ENCODE measurements at places on chromosomes 5 and 9.

DNA sequence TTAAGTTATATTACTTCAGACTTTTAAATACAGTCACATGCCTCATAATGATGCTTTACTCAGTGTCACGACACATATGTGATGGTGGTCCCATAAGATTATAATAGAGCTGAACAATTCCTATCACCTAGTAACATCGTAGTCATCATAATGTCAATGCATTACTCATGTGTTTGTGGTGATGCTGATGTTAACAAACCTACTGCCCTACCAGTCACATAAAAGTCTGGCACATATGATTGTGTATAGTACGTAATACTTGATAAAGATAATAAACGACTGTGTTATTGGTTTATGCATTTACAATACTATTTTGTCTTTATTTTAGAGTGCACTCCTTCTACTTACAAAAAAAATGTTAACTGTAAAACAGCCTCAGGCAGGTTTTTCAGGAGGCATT lies 103.7 kb downstream of the PAM start:
- peak; percentile 92 for DNase-seq

DNA sequence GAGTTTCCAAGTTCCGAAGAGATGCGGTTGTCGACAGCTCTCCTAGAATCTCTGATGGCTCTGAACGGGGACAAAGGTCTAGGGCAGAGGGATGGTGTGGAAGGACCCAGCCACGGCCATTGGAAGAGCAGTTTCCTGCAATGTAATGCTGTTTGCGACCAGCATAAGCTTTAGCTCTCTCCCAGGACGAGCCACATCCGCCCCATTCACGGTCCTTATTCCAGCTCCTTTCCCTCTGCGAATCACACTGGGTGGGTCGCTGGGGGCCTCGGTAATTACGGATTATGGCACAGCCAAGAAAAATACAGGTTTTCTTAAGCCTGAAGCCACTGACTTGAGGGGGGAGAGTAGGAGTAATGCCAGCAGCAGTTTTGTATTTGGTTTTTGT lies 22.7 kb downstream of the ANXA2R start:
- peak; percentile 66 for DNase-seq

- no peak for DNase-seq
Measured at GRCh38 chr5:13133951-13134350, 810.5 kb downstream of the DNAH5 start.

GRCh38 chr5:71778678-71779276 lies 59.7 kb downstream of the CARTPT start:
- DNase-seq, result peak; percentile 64

- DNase-seq, result peak; percentile 52
Measured at GRCh38 chr5:132501961-132502931, 11.7 kb upstream of the IRF1 start.

DNA sequence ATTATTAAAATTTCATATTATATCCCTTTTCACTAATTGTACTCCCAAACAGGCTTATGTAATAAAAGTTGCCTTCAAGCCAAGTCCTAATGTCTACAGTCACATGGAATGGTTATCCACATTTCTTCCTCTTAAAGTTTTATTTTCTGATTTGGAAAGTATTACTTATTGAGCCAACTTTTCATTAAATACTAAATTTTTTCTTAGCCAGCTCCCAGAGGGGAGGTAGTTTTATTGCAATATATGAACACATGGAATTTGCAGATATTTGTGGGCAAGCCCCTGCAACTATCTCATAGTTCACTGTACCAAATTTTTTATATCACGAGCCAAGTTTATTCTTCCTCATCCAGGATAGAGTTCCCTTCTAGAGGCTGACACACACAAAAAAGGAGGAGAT lies 332.8 kb upstream of the PTGER4 start:
- no peak for DNase-seq

- DNase-seq, result no peak
Measured at GRCh38 chr9:114930056-114930812, at the start of gene TNFSF8. TSS of gene TNFSF8 (minus strand) at chr9:114930591. CDS start at chr9:114930303, 288 bp downstream.

DNA sequence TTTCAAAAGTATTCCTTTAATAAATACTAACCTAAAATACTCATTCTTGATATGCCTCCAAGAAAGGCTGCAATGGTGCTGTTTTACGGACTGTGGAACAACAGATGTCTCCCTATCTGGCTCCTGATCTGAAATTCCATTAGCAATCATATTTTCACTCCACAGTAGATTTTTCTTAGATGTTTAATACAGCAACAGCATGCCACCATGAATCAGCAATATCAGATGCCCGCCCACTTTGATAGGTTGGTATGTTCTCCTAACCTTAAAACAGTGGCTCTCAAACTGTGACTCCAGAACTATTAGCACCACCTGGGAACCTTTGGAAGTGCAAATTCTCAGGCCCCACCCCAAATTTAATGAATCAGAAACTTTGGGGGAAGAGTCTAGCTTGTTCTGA lies 110.2 kb downstream of the MLLT3 start:
- DNase-seq, result peak; percentile 47

DNA sequence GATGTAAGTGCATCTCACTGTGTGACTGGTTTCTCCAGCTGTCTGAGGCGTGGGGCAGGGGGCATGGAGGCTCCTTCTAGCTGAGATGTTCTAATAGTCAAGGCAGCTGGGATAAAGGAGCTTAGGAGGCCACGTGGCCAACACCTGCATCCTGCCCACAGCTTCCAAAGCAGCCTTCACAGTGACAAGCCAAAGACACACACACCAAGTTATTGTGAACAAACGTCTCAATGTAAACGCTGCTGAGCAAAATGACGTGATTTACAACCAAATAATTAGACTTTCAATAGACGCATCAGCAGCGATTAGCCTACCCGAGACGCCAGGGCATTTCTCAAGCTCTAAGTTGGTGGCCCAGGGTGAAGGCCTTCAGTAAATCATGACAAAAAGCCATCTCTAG lies 23.2 kb upstream of the SLC25A51 start:
- no peak for DNase-seq

DNA sequence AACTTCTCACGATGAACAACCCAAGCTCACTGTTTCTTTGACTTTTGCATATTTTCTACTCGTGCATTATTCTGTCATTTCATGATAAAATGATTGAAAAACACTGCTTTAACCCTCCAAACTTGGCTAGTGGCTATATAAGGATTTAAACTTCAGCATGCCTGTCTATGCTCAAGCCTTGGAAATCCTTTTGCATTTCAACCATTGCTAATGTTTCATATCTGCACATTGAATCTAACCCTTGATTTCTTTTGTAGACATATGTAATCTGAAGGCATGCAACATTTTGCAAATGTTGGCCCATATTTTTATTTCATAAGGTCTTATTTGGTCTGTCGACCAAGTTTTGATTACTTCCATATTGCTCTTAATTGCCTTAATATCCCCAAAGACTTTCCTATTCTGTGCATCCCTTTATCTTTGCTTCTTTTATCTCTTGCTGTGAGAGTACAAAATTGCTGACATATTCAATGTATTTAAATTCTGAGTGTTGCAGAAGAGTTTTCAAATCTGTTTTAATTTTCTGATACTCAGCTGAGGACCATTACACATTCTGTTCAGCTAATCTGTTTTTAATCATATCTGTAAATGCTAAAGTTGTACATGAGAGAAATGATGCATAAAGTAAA lies 403.7 kb upstream of the ZNF608 start:
- no peak for DNase-seq

DNA sequence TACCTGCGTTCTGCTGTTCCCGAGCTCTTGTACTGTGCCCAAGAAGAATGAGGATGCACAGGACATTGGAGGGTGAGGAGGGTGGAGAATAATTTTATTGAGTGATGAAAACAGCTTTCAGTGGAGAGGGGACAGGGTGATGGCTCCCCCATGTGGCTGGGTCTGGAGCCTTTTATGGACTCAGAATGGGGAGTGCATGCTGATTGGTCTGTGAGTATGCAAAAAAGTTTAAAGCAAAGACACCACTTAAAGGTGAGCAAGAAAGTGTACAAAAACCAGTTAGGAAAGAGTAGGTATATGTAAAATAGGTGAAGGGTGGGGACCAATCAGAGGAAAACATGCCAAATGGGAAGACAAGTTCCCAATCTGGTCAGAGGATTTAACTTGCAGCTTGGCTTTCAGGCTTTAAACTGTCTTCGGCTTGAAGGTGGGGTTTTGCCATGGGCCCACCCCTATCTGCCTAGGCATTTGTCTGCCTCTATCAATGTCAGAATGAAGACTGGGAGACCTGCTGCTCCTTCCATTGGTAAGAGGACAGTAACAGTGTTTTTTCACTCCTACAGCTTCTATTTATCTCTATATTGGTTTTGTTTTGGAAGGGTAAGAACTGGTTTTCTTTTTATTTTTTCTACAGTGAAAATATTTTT lies 118.0 kb upstream of the RAI14 start:
- no peak for DNase-seq

DNA sequence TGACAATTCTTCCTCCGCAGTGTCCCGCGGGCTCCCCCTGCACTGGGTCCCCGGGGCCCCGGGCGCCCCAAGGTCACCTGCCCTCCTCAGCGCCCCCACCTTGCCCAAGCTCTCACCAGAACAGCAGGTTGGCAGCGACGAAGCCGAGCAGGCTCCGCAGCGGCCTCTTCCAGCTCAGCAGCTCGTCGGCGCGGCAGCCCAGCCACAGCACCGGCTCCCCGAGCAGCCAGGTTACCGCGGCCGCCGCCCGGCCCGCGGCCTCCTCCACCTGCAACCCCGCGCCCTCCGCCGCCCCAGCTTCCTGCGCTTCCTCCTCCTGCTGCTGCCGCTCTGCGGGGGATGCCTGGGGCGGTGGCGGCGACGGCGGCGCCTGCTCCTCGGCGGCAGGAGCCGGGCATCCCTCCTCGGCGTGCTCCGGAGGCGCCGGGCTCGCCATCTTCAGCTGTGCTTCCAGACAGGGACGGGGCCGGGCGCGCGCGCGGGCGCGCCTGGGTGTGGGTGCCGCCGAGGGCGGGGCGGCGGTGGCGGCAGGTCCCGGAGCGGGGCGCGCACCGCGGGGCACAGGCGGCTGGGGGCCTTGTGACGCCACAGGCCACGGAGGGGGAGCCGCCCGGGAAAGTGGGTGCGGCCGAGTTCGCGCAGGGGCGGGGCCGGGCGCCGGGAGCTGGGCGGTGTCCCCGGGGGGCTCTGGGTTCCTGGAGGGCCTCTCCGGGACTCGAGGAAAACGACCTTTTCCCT lies at the start of gene RETREG1:
RETREG1 (minus strand) TSS at position 462 of the 738 bp plus-strand sequence; CDS start at position 436, 26 bp downstream.
- peak; percentile 55 for DNase-seq

GRCh38 chr9:72949244-72949582 lies 3.6 kb downstream of the ALDH1A1 start:
- DNase-seq, result no peak

DNA sequence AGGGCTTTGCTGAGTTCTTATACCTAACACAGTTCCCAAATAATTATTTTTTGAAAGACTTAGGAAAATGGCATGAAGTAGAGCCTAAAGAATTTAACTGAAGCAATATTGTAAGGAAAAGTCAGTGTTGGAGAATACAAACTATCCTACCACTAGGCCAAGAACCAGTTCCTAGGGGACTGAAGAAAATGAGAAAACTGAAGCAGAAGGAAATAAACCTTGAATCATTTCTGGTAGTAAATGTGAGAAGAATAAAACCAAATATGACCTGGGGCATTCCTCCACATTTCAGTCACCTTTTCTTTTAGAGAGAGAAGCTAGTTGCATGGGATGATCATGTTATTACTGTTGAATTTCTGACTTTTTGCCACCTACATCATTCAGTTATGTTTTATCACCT lies 1393.9 kb upstream of the C9orf72 start:
- DNase-seq, result no peak

- peak; percentile 29 for DNase-seq
Measured at GRCh38 chr5:100877274-100877673, 25.8 kb downstream of the ST8SIA4 start.

DNA sequence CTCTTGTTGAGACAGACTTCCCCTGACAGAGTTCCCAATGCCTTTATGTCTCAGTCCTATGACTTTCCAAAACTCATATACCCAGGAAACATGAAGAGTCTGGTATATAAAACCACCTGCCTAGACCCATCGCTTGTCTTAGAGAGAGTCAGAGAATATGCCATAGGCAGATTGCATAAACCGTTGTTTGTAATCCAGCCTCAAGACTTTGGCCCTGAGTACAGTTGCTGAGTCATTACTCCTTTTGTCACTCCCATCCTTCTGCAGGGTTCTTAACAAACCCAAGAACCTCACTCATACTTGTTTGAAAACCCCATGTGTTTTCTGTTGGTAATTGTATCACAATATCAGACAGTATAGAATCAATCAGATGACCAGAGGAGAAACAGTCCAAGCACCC lies 616.3 kb downstream of the SLCO4C1 start:
- DNase-seq, result peak; percentile 14

DNA sequence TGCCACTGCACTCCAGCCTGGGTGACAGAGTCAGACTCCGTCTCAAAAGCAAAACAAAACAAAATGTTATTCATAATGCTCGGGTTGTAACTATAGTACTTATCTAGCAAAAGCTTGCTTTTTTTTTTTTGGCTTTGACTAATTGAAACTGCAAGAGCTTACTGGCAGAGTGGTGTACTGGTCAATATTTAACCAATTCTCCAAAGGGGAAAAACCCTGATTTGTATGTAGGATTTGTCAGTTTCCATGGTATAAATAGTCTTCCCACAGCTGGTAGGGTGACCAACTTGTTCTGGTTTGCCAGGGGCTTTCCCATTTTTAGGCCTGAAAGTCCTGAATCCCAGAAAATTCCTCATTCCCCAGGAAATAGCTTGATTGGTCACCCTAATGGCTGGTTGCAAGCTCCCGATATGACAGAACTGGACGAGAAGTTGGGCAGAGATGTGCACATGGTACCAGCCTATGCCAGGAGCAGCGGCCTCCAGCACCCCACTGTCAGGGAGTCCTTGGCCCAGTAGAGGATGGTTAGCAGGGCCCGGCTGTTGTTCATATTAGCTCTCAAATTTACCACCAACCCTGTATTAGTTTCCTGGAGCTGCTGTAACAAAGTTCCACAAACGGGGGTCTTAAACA lies 58.0 kb downstream of the FXN start:
- no peak for DNase-seq

DNA sequence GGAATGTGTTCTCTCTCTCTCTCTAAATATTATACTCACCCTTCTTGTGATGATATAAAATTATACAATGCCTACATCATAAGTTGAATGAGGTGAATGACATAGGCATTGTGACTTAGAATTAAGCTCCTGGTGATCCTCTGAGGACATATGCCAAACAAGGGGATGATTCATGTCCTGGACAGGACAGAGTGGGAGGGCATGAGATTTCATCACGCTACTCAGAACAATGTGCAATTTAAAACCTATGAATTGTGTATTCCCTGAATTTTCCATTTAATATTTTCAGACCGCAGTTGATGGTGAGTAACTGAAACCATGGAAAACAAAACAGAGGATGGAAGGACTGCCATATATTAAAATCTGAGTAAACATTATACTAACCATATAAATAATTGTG lies 782.2 kb upstream of the NUDT12 start:
- DNase-seq, result peak; percentile 48

DNA sequence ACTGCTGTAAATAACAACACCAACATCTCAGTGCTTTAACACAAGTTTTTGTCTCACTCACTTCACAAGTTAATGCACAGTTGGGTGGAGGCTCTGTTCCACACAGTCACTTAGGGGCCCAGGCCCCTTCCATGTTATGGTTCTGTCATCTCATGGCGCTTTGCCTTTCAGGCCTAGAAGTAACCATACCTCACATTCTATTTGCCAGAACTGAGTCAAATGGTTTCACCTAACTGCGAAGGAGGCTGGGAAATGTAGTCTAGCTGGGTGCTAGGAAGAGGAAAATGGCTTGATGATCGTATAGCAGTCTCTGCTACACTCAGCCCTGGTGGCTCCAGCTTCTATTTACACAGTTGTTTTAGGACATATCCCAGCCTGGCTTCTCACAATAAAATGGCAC lies 23.1 kb upstream of the MVB12B start:
- no peak for DNase-seq

- DNase-seq, result no peak
Measured at GRCh38 chr5:82938901-82939725, 138.1 kb downstream of the TMEM167A start.

- no peak for DNase-seq
Measured at GRCh38 chr5:135451581-135452320, 400 bp downstream of the TIFAB start.
